Progenitor cell of endocrine pancreas (in vitro differentiated cells): ENCODE measurements at places on chromosomes 1 and 21. TPM values are rescaled to one million over a fixed set of nuclear protein-coding genes. Genes with fewer than 3 reads are reported as not detected.

Gene CHRM3
- total RNA-seq: 2.0 and 3.0 TPM in 2 replicates

Gene TAS1R1
- total RNA-seq: not detected in 2 replicates

Gene MSH4
- total RNA-seq: 0.55 and 0.57 TPM in 2 replicates

Gene SMIM1
- 10.8 and 12.0 TPM in 2 replicates for total RNA-seq

- DNase-seq: no peak
Observed at GRCh38 chr1:161172776-161173376, 4.4 kb downstream of the B4GALT3 start.

GRCh38 chr1:193703655-193704054 is 517.2 kb upstream of the B3GALT2 start:
- DNase-seq: no peak

DNA sequence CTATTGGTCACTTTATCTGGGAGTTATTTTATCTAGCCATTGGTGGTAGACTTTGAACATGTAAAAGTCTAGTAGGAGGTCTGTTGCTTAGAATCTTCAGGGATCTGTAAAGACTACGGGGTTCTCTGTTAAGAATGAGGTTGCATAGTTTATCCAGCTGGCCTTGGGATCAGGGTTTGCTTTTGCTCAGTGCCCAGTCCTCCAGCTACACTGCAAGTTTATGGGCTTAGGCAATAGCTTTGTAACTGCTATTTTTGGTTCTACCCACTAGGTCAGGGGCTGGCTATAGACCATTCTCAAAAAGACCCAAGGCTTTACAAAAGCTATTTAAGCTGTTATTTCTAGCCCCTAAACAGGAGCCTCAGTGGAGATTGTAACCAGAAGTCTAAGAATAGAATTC is 9.8 kb downstream of the SH3GLB1 start:
- DNase-seq: no peak

- DNase-seq: no peak
Observed at GRCh38 chr1:113536182-113536780, 146.0 kb downstream of the MAGI3 start.

- no peak for DNase-seq
Observed at GRCh38 chr1:79371802-79372201, 365.3 kb upstream of the ADGRL4 start.

DNA sequence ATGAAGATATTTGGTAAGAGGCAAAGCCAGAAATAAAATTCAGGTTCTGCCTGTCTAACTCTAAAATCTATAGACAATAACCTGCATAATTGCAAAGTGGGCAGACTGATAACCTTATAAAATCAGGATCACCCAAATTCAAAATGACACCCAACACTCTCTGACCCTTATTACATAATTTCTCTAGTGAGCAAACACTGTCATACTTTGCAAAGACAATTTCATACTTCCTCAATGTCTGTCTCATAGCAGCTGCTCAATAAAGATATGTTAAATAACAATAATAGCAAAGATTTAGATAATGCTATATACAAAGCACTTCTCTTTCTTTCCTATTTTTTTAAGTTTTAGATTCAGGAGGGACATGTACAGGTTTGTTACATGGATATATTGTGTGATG is 118.5 kb downstream of the UCHL5 start:
- DNase-seq: no peak

DNA sequence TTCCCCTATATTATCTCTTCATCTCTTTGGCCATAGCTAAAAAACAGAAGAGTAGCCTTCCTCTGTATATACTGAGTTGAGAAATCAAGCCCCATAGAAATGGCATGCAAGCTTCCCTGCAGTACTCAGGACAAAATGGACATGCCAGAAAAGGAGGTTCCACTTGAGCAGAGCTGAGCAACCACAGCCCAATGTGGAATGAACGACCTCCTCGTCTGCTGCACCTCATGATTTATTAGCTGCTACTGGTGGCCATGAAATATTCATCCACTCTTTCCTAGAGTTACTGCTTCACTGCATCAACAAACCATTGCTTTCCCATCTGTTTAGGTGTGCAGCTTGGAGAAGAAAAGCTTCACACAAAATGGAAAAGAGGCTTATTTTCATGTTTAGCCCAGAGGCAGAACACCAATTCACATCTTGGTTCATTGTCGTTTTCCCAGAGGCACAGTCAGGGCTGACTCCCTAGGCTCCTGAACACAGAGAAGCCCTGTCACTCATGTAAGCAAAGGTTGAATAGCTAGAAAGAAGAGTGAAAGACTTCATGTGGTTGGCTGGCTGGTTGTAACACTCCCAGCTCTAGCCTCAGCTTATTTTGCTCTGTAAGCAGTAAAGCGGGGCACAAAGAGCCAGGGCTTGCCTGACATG is 148.0 kb downstream of the TSEN15 start:
- no peak for DNase-seq

- DNase-seq: no peak
Observed at GRCh38 chr1:51653127-51653526, 36.2 kb downstream of the OSBPL9 start.
